Stimulated activated CD4-positive, alpha-beta T cell treated with anti-CD3 and anti-CD28 coated beads, Interleukin-4, amount 100 ng/mL, for 48 hours (primary cell): ENCODE measurements at places on chromosomes 5 and 9.

GRCh38 chr5:34452170-34452828 lies 203.8 kb upstream of the RAI14 start:
- no peak for DNase-seq

DNA sequence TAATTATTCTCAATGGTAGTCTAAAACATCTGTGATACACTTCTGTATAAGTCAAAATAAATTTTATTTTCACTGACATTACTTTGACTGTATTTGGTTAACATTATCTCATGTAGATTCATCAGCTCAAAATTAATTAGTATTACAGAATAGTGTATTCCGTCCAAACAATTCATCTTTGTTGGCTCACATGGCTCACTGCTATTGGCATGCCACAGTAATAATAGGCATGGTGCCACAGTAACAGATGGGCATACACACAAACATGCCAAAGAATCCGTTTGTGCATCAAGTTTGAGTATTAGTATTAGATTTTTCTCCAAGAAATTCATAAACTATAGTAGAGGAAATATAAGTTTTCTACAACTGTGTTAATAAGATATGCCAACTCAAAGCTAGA lies 14.2 kb downstream of the AP3B1 start:
- DNase-seq = no peak

- DNase-seq = no peak
These were observed 10.5 kb downstream of the SHISAL2B start for GRCh38 chr5:64700765-64701164.

GRCh38 chr5:134524272-134524825 lies 1.1 kb upstream of the JADE2 start:
- peak; percentile 53 for DNase-seq

- DNase-seq = no peak
These were observed 94.9 kb upstream of the NREP start for GRCh38 chr5:111851631-111852548.

DNA sequence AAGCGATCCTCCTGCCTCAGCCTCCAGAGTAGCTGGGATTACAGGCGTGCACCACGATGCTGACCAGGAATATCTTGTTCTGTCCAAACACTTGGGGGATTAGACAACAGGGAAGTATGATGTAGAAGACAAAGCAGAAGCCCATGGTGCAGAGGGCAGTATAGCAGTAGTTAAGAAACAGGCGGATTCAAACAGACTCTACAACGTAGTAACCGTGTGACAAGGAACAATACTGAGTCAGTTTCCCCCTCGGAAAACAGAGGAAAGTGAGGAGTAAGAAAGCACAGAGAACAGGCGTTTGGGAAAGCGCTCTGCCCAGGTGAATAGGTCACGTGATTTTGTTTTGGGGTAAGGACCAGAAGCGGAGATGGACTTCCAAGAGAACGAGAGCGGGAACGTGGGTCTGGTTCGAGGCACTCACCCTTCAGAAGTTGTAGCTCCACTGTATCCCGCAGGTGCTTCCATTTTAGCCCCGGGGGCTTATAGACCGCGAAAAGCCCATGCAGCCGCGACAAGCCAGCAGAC lies 306 bp downstream of the TRUB2 start:
- no peak for DNase-seq

DNA sequence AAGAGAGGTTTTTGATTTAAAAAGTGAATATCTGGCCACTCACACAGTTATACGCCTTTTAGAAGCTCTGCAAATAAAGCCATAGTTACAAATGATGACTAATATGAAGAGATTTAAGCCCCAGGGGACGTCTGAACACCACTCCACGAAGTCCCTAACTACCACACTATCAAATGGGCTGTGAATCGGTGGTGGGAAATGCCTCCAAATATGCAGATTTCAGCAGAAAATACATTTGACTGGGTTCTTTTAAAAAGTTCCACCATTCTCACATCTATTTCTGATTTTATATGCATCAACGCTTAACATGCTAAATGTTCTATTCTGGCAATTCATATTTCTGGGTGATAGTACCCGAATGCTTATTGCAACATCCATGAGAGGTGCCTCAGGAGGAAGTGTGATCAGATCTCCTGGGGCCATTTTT lies 22.5 kb downstream of the TICAM2 start:
- DNase-seq = no peak
